Activated naive CD8-positive, alpha-beta T cell treated with anti-CD3 and anti-CD28 coated beads, Interleukin-2, amount 10 ng/mL, durations not matched to agents 7 days and 5 days (primary cell): ENCODE measurements at places on chromosomes 11 and 22. TPM values are rescaled to one million over a fixed set of nuclear protein-coding genes. Genes with fewer than 3 reads are reported as not detected.

Gene MOGAT2
- total RNA-seq = not detected

Gene CSRP3
- not detected for total RNA-seq

Gene OR4A16
- total RNA-seq = not detected

Gene ABTB2
- 0.91 TPM for total RNA-seq

Gene UPK3A
- total RNA-seq = not detected

Gene JAM3
- 23.7 TPM for total RNA-seq

Gene MUC5AC
- not detected for total RNA-seq

Gene ADAMTS8
- total RNA-seq = not detected

Gene SNAP29
- 32.5 TPM for total RNA-seq

Gene SLC29A2
- 11.2 TPM for total RNA-seq

GRCh38 chr11:117300283-117300663 lies 9.1 kb downstream of the BACE1-AS start:
- no peaks in the 10 kb centered on the region for H3K4me1 ChIP-seq
- no peaks in the 10 kb centered on the region for H3K36me3 ChIP-seq
- no peak for DNase-seq
- no peaks in the 10 kb centered on the region for H3K27me3 ChIP-seq
- no peak overlapping the region for H3K4me3 ChIP-seq

DNA sequence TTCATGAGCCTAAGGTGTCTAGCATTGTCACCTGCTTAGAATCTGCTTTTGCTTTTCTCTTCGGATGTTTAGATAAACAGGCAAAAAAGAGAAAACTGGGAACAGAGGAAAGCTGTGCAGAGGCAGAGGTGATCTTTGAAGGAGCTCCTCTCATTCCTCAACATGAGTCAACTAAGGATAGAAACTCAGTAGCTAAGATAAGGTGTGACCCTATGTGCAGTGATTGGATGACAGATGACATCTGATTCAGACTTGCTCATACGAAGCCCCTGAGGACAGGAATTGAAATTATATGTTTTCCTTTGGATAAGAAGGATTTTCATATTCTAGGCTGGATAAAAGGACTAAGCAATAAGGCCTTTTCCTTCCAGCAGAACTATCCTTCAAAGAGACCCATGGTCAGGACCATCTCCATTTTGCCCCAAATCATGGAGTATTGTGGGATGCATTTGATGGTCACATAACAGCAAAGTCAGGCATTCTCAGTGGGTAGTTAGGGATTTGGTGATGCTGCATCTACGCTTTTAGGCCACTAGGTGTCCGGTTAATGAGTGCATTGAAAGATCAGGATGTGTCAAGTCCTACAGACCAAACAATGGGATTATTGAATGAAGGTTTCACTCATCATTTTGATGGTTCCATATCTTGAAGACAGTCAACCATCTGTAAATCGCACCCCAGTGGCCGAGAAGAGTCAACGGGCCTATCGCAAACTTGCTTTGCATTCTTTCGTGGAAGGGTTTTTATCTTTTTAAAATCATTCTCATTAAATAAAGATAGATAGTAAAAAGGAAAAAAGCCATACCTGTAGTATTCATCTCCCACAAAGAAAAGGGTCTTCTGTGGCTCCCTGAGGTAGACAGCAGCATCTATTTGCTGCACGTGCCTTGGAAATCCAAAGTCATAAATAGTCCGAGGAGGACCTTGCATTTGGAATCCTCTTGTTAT lies 32.2 kb downstream of the MMP20 start:
- H3K4me1 ChIP-seq = peaks cover 4% of the 10 kb centered on the region
- H3K4me3 ChIP-seq = no peak overlapping the region
- H3K27ac ChIP-seq = no peak overlapping the region
- DNase-seq = no peak
- H3K36me3 ChIP-seq = peaks cover 1% of the 10 kb centered on the region

GRCh38 chr11:124799348-124800225 lies 619 bp downstream of the MSANTD2 start:
- H3K27me3 ChIP-seq = peaks cover 6% of the 10 kb centered on the region
- peaks cover 5% of the 10 kb centered on the region for H3K36me3 ChIP-seq
- H3K4me3 ChIP-seq = peak overlapping the region; percentile 94
- peak; percentile 66 for DNase-seq
- H3K4me1 ChIP-seq = peaks cover 20% of the 10 kb centered on the region
- peak overlapping the region; percentile 90 for H3K27ac ChIP-seq

GRCh38 chr22:44373234-44373633 lies 60.5 kb upstream of the SHISAL1 start:
- no peak overlapping the region for H3K4me3 ChIP-seq
- H3K27ac ChIP-seq = no peak overlapping the region
- H3K4me1 ChIP-seq = no peaks in the 10 kb centered on the region

DNA sequence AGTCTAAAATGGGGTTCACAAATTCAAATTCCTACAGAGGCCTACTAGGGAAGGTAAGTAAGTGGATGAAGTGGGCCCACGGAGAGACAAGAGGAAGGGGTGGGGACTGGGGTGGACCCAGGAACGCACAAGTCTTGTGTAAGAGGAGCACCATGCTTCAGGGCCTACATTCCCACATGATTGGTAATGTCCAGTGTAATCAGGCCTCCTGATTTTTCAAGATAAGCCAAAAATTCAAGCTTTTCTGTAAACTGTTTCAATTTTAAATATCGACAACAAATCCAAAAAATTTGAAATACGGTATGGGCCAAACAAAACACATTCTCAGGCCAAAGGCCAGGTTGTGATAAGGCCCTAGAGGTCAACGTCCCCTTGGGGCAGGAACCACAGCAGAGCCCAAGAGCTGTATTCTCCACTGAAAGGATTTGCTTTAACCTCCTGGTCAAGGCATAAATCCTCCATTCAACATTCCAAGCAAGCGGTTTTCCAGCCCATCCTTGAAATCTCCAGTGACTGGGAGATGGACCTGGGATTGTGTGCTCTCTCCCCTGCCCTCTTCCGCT lies 116.4 kb downstream of the TRIM29 start:
- H3K27ac ChIP-seq = no peak overlapping the region
- H3K4me3 ChIP-seq = no peak overlapping the region
- H3K27me3 ChIP-seq = peaks cover 13% of the 10 kb centered on the region
- no peaks in the 10 kb centered on the region for H3K4me1 ChIP-seq

DNA sequence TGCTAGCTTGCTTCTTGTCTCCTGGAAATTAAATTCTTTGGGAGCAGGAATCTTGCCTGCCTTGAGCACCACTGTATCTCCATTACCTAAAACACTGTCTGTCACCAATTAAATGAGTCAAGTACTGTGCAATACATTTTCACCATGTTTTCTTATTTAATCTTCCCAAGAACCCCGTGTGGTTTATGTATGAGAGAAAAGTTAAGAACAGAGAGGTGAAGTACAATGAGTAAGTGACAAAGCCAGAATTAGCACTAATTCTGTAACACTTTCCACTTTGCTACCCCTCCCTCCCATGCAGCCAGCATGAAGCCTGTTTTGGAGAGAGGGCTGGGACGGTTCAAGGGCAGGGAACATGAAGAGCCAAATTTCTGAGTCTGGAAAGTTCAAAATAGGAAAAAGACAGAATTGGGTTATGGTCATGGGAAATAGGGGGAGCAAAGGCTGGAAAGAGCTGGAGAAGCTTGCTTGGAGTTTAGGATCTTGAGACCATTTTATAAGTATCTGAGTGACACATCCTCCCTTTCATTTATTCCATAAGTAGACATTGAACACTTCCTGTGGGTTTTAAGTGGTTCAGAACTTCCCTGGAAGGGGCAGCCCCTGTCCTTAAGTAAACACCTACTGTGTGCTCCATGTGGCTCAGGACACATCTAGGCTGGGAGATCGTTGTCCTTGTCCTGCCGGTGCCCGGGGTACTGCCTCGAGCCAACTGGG lies 60.5 kb upstream of the CHST1 start:
- H3K4me1 ChIP-seq = no peaks in the 10 kb centered on the region
- peaks cover 10% of the 10 kb centered on the region for H3K27me3 ChIP-seq
- H3K4me3 ChIP-seq = no peak overlapping the region
- H3K36me3 ChIP-seq = no peaks in the 10 kb centered on the region

GRCh38 chr11:129286813-129287212 lies 88.8 kb upstream of the BARX2 start:
- peaks cover 7% of the 10 kb centered on the region for H3K4me1 ChIP-seq
- H3K4me3 ChIP-seq = no peak overlapping the region
- no peaks in the 10 kb centered on the region for H3K36me3 ChIP-seq
- peaks cover 18% of the 10 kb centered on the region for H3K27me3 ChIP-seq
- DNase-seq = no peak

- no peaks in the 10 kb centered on the region for H3K36me3 ChIP-seq
- no peak for DNase-seq
- no peaks in the 10 kb centered on the region for H3K4me1 ChIP-seq
- no peak overlapping the region for H3K27ac ChIP-seq
- no peak overlapping the region for H3K4me3 ChIP-seq
Observed at GRCh38 chr11:127044535-127044934, 44.0 kb upstream of the KIRREL3 start.

DNA sequence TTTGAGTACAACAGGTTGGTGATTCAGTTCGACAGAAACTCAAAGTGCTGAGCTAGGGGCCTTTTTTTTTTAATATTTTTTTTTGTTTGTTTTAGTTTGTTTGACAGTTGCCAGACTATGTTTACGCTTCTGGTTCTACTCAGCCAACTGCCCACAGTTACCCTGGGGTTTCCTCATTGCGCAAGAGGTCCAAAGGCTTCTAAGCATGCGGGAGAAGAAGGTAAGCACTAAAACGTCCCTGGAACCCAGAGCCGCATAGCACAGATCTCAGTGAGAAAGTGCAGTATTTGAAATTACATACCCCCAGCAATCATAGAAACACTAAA lies 649 bp downstream of the PRRG4 start:
- DNase-seq = no peak
- H3K4me1 ChIP-seq = peaks cover 5% of the 10 kb centered on the region
- H3K27me3 ChIP-seq = peaks cover 31% of the 10 kb centered on the region
- peak overlapping the region; percentile 71 for H3K4me3 ChIP-seq
- H3K36me3 ChIP-seq = no peaks in the 10 kb centered on the region

DNA sequence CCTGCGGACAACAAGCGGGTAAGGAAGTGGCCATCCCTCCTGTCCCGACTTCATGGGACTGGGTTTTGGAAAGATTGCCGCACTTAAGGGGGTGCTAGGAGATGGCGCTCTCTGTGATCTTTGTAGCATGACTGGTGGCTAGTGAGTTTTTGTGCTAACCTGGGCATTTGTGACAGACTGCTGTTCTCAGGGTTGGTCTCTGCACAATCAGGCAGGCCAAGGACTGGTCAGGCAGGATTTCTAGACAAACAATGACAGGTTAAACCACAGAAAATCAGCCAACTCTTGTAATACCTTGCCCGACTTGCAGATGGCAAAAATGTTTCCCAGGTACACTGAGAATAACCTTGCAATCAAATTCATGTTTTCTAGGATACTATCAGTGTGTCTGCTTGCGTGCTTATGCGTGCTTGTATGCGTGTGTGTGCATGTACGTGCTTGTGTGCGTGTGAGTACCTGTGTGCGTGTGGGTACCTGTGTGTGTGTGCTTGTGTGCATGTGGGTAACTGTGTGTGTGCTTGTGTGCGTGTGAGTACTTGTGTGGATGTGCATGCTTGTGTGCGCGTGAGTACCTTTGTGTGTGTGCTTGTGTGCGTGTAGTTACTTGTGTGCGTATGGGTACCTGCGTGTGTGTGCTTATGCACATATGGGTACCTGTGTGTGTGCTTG lies 25.6 kb upstream of the SORL1-AS1 start:
- no peak for DNase-seq
- no peaks in the 10 kb centered on the region for H3K27me3 ChIP-seq
- H3K4me3 ChIP-seq = no peak overlapping the region
- no peak overlapping the region for H3K27ac ChIP-seq
- peaks cover 28% of the 10 kb centered on the region for H3K36me3 ChIP-seq
- peaks cover 38% of the 10 kb centered on the region for H3K4me1 ChIP-seq

DNA sequence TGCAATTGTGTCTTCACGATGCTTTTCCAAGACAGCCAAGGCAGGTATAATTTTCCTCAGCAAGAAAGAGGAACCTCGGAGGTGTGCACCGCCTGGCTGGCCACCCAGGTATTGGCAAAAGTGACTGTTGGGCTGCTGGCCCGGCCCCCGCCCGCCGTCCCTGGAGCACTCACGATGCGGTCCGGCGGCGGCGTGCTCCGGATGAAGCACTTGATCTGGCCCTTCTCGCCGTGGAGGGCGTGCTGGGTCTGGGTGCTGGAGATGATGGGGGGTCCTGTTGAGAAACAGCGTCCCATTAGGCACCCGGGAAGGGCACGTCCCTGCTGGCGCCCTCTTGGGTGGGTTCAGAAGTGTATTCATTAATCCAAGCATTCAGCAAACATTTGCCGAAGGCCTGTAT lies 84.8 kb downstream of the ST3GAL4 start:
- H3K27ac ChIP-seq = no peak overlapping the region
- peaks cover 4% of the 10 kb centered on the region for H3K4me1 ChIP-seq
- H3K4me3 ChIP-seq = no peak overlapping the region
- no peak for DNase-seq
- H3K36me3 ChIP-seq = no peaks in the 10 kb centered on the region

DNA sequence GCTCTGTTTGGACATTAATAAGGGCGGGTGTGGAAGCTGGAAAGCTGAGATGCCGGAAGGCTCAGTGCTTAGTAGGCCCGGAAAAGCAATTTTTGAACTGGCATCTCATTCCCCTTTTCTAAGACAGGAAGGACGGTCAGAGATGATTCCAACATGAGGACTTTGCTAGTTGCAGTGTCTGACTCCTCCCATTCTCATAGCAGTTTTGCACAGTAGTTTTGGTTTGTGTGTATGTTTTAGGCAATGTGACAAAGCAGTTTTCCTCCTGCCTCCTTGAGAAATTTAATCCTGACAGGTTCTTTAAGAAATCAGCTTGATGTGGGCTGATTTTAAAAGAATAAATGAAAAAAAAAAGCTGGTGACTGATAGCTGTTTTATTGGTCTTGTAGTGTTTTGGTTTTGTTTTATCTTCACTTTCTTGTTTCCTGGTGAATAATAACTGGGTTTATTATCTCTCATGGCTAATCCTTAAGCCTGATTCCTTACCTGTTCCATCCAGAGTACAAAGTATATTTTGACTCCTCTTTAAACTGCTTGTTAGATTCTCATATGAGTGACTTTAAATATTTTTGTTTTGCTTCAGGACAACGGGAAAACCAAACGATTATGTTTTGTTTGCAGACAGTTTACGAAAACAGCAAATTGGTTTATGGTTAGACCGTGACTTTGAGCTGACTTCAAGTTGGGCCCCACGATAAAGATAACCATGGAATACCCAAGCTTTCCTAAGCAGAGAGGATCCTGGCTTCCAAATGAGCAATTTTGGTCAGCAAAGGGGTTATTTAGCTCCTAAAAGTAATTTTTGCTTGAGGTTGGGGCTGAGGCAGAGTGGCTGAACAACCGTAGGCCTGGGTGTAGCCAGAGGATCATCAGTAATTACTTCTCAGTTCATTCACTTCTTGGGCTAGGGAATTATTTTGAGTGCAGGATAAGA lies 3.4 kb downstream of the PTPRJ start:
- H3K27ac ChIP-seq = peak overlapping the region; percentile 58
- peak overlapping the region; percentile 77 for H3K4me3 ChIP-seq
